Central memory CD4-positive, alpha-beta T cell (primary cell): ENCODE measurements at places on chromosomes 7 and 10.

GRCh38 chr7:155809332-155809946, 2.8 kb downstream of the SHH start:
- DNase-seq: no peak

DNA sequence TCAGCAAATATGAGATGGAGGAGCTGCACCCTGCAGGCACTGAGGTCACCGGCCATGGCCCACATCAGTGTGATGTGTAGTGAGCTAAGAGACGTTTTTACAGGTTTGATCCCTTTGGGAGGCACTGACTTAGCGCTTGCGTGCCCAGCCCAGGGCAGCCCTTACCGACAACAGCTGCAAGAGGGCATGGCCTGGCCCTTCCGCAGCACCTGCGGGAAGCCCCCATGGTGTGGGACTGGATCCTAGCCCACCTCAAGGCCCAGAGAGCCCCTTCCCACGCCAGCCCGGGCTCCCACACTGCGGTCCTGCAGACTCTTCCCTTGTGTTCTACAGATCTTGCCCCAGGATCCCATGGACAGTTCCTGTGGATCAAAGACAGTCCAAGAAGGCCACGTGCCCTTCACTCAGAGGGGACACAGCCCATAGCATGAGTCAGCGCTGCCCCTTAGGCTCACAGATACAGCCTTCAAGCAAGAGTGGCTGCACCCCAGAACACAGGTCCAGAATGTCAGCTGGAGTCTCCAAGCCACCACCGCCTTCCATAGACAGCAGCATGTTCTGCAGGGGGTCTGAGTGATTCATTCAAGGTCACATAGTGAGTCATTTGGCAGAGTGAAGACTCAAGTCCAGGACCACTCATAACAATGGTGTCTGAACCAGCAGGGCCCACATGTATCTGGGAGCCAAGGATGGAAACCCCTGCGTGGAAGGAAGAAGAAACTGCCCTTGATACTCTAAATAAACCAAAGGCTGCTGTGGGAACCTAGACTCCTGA, 25.4 kb downstream of the TLL2 start:
- no peak for DNase-seq

DNA sequence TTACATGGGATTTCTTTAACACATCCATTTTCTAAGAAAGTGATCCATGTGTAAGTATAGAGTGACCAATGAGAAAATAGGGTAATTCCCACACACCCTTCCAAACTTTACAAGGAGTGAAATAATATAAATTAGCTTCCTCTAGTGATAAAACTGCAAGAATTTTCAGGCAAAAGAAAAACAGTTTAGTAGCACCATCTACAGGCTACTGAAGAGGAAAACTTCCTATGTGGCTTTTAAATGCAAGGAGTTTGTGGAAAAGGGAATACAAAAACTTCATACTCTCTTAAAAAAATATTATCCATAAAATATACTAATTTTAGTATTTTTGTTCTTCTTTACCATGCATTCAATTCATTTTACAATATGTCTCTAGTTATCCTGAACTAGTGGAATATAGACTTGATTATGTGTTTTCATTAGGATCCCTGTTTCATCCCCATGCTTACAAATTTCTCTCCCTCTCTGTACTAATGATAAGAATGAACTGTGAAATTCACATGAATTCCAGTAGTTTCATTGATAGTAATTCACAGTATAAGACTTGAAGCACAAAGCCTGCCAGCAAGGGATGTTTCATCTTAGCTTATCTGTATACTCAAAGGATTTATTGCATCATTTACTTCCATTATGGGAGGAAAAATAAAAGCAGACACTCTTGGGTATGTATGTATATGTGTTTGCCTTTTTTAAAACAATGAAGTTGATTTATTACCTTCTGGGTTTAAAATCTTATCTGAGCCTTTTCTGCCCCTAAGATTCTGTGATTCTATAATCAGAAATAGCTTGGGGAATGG, 442.9 kb downstream of the AUTS2 start:
- no peak for DNase-seq

DNA sequence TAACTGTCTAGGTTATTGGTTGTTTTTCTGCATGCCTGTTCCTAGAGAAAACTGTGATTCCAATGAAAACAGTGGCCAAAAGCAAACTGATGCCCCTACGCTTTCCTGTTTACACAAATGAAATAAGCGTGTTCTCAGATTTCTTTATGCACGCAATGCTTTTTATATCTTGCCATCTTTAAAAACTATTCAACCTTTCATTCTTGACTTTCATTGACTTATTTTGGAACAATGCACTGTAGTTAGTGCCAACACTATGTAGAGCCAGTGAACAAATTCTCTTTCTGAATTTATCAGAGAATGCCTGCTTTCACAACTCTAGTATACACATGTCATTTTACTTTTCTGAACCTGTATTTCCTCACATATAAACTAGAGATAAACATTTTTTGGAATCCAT, 86.6 kb downstream of the CABCOCO1 start:
- DNase-seq: no peak

- no peak for DNase-seq
Observed at GRCh38 chr7:8175929-8176369, 86.0 kb downstream of the ICA1 start.

DNA sequence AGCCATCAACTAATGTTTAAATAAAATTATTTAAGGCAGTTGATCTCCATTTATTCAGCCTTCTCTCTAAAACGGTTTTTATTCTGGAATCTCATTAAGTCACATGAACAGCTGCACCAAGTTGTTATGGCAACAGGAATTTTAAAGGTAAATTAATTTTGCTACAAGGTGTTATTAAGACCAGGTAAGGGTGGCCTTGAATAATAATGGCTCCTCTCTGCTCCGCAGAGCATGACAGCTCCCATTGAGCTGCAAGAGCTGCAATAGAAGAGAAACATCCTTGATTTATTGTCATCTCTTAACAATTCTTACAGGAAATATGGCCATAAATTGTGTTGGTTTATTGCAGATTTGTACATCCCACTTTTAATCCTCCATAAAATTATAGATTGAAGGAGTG, 165.8 kb downstream of the KLF6 start:
- DNase-seq: no peak

GRCh38 chr7:156816943-156817572, 75.9 kb downstream of the LMBR1 start:
- no peak for DNase-seq

DNA sequence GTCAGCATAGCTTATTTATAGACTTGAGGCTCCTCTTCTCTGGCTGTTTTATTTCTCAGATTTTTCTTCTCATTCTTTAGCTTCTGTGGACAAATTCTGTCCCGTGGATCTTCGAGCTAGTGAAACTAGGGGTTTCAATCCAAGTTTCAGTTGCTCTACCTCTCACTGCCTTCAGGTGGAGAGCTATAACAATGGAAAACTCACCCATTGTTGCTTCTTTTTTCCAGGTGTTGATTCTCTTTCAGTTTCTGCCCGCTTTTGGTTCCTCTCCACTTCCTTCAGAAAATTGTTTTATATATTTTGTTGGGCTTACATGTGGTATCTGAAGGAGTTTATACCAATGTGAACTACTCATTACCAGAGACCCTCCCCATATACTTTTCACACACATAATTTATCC, 266.1 kb downstream of the TCF7L2 start:
- no peak for DNase-seq

DNA sequence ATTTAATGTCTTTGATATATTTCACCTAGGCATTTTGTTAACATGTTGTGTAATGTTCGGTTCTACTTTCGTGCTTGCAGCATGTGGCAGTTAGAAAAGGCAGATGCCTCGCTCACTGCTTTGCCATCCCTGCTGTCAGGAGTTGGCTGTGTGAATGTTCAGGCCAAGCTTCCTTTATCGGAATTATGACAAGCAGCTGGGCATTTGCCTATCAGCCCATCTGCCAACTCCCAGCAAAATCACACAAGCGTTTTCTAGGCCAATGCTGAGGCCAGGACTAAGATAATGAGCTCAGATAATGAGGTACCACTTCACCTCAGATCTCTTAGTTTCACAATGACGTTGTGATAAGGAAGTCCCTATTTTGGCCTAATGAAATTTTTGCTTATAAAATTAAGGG, 212.7 kb upstream of the FAM3C start:
- no peak for DNase-seq

- no peak for DNase-seq
Observed at GRCh38 chr7:134459981-134460380, 1.1 kb upstream of the AKR1B1 start.

GRCh38 chr7:47712416-47712815, 130.5 kb upstream of the TNS3 start:
- no peak for DNase-seq

DNA sequence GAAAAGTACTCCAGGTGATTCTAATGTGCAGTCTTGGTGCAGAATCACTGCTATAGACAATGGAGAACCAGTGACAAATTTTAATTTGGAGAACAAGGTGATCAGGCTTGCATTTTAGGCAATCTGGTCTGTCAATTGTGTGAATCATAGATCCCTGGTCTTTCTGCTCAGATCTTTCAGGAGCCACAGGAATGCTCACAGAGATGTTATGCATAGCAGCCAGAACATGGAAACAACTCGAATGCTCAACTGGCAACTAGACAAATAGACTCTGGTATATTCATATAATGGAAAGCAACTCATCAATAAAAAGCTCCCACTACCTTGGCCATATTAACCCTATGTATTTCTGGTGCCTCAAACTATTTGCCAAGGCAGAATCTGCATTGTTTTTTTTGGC, 209.1 kb downstream of the PHF14 start:
- DNase-seq: no peak

DNA sequence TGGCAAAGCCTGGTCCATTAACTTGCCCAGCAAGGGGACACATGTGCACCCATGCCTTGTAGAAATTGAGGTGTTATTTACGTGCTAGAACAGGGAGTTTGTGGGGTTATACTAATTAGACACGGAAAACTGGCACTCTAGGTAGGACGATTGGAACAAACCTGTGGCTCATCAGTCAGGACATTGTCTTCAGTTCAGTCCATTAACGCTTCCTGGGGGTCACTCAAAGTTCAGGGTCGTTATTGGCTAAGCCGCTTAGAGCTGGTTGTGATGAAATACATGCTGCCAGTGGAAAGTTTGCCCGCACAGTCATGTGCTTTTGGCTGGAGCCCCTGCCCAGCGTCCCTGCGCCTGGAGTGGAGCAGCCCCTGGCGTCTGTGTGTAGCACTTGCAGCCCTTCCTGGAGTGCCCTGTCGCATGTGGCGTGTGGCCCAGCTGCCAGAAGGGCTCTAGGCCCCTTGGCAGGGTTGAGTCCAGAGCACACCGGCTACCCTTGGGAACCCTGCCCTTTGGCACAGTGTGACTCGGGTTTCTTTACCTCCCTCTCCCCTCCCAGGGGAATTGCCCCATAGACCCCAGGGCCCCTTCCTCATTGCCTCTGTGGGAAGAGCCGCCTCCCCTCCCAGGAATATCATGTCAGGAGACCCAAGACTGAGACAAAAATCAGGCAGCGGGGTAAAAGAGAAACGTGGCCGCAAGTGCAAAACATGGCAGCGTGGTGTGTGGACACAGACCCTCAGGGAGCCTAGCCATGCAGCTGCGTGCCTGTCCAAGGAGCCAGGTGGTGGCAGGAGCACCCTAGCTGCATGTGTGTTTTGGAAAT, 9.8 kb downstream of the ZNF775 start:
- no peak for DNase-seq
